Brain (organoid and tissue), 16 donors: ENCODE measurements at places on chromosomes 7 and 10. TPM values are rescaled to one million over a fixed set of nuclear protein-coding genes. Genes with fewer than 3 reads are reported as not detected.

MMRN2 gene
- 11.5 TPM for polyA plus RNA-seq

MBLAC1 gene
- 4.7 TPM for polyA plus RNA-seq

GAD2 gene
- 87.6 TPM for polyA plus RNA-seq

CALHM1 gene
- polyA plus RNA-seq, result 0.37 TPM

DNA sequence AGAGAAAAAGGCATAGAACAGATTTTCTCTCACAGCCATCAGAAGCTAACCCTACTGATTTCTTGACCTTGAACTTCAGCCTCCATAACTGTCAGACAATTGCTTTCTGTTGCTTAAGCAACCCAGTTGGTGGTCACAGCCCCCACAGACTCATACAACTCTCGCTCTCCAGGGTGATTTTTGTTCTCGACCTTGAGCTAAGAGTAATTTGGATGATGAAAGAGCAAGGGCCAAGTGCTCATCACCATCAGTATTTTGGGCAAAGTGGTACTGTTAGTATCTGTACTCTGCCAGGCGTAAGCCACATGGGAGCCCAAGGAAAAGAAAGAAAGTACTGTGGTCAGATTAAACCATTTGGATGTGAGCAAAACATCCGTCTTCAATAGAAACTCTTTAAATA lies 81.9 kb downstream of the AOAH start:
- no peak for DNase-seq

- no peak for DNase-seq
Measured at GRCh38 chr10:53606981-53607380, 834.4 kb upstream of the MBL2 start.

- DNase-seq, result no peak
Measured at GRCh38 chr10:78700413-78700812, 368.4 kb upstream of the ZMIZ1 start.

- no peak for DNase-seq
Measured at GRCh38 chr10:133049639-133050038, 38.1 kb upstream of the ADGRA1 start.

DNA sequence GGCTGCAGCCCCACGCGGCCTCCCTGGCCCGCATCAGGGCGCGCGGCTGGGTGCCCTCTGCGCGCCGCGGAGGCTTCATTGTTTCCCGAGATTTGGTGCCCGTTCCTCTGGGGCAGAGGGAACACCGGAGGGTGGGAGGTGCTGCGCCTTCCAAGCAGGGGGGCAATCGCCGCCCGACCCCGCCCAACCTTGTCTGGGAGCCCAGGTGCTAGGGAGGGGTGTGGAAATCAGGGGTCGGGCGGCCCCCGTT lies 1.0 kb upstream of the NRP1 start:
- DNase-seq, result no peak
